Ovary (tissue), 10 donors: ENCODE measurements at places on chromosomes 1 and 21. TPM values are rescaled to one million over a fixed set of nuclear protein-coding genes. Genes with fewer than 3 reads are reported as not detected.

The PLA2G2A gene
- 76.5 TPM for total RNA-seq

The G0S2 gene
- total RNA-seq = 79.2 TPM

The FCRL5 gene
- total RNA-seq = 0.17 TPM

The GBP2 gene
- total RNA-seq = 105 TPM

The TMEM125 gene
- total RNA-seq = 3.0 TPM

The DPYD gene
- total RNA-seq = 31.7 TPM

The KLHL20 gene
- total RNA-seq = 19.8 TPM

The PDE9A gene
- 9.7 TPM for total RNA-seq

The TRAF3IP3 gene
- total RNA-seq = 1.4 TPM

The TSPAN1 gene
- total RNA-seq = 0.61 TPM

The TMIGD3 gene
- 2.8 TPM for total RNA-seq

The CCDC27 gene
- not detected for total RNA-seq

DNA sequence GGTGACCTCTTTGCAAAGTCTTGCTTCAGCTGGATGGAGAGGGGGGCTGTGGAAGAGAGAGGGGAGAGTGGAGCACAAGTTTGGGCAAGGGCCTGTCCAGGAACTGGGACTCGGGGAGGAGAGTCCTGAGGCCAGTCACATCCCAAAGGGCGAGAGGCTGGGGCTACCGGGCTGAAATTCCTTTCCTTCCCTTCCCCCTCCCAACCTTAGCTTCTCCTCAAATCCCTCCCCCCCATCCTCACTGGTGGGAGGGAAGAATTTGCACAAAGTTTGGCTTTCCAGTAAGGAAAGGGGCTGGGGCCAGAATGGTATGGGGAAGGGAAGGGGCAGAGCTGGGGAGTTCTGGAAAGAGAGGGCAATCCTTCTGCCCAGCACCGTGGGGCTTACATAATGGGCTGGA, 854 bp downstream of the CNTN2 start:
- DNase-seq = no peak

GRCh38 chr1:220552672-220553260, 24.8 kb downstream of the MARK1 start:
- no peak for DNase-seq

GRCh38 chr1:208595236-208595635, 351.1 kb upstream of the PLXNA2 start:
- DNase-seq = no peak

DNA sequence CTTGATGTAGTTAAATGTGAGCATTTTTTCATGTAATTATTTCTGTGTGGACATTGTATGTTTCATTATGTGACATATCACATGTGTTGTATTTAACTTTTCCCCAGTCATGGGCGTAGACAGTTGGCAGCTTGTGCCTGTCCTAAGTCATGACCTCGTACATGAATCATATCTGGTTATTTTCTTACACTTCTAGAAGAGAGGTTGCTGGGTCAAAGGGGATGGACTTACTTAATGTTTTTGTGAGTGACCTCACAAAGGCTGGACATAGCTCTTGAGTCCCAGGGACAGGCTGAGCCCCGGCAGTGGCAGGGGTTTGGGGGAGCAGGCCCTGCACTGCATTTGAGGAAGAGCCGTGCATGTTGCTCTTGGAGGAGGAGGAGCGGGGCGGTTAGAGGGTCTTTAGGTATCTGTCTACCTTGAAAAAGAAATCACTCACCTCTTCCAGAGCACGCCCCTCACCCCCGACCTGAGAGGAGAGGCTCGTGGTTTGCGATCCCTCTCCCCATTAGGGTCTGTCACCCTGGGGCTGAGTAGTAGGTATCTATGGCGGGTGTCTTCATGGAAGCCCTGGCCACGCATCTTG, 16.4 kb downstream of the IFNGR2 start:
- peak; percentile 30 for DNase-seq

- DNase-seq = no peak
These were observed 155.6 kb upstream of the CSF3R start for GRCh38 chr1:36638268-36638667.

- no peak for DNase-seq
These were observed 5.3 kb upstream of the HPDL start for GRCh38 chr1:45321444-45321843.

DNA sequence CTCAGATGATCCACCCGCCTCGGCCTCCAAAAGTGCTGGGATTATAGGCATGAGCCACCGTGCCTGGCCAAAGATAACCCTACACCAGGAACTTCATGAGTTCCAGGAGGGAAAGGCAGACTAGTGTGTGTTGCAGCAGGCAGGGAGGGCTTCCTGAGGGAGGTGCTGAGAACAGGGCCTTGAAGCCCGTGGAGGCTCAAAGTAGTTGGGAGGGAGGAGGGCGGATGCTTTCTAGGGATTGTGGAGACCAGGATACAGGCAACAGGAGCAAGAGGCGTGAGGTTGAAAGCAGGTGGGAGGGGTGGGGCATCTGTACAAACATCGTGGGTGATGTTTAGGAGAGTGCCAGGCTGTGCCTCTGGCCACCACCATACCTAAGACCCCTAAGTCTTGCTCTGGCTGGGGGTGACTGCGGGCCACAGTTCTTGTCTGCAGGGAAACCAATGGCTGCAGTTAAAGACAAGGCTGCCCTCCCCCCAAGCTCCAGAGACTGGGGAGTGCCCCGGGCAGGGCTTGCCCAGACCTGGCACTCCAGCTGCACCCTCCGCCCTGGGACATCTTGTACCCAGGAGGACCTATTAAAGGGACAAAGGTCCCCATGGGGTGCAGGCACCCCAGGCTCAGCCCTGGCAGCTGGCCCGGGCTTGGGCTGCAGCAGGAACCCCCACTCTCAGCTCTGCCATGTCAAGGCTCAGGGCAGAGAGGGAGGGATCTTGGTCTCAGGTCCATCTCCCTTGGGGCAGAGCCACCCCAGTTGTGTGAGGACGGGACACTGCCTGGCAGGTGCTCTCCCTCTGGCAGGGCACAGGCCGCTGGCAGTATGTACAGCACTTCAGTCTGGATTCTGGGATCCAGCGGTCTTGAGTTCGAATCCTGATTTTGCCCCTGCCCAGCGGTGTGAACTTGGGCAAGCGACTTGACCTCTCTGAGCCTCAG, 22.1 kb upstream of the CASZ1 start:
- no peak for DNase-seq

DNA sequence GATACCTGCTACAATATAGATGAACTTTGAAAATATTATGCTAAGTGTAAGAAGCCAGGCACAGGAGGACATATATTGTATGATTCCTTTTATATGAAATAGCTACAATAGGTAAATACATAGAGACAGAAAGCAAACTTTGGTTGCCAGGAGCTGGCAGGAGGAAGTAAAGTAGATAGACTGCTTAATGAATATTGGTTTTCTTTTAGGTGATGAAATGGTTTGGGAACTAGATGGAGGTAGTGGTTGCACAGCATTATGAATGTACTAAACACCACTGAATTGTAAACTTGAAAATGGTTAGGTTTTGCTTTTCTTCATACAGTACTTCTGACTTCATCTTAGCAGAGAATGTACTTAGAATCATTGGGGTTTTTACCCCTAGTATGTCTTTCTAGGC, 21.5 kb downstream of the ABCB10 start:
- DNase-seq = no peak

GRCh38 chr21:45354970-45355369, 50.0 kb upstream of the COL18A1 start:
- DNase-seq = no peak

DNA sequence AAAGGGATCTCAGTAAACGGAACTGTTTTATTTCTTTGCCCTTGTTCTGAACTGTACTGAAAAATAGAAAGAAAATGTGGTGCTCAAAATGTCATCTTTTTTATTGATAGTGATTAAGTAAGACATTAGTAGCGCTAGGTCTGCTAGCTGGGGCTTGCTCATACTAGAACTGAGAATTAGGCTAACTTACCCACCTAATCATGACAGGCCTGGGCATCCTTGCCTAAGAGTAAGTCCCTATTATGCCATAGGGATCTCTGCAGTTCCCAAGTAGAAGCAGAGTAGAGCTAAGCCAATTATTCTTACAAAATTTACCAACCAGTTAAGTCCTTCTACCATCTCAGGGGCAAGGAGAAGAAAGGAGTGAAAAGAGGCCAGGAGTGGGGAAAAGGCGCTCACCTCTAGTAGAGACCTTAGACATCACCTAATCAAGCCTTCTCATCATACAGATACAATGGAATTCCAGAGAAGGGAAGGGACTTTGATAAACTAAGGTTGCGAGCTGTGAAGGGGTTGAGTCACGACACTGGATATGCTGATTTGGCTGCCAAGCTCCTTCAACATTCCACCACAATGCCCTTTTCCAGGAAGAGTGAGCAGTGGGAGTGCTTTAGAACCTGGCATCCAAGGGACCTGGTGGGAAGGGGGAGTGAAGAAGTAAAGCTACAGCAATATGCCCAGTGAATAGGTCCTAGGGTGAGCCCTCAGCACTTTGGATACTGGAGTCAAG, 27.7 kb upstream of the RPTN start:
- no peak for DNase-seq

GRCh38 chr1:29490204-29490934, 254.0 kb downstream of the PTPRU start:
- DNase-seq = no peak

DNA sequence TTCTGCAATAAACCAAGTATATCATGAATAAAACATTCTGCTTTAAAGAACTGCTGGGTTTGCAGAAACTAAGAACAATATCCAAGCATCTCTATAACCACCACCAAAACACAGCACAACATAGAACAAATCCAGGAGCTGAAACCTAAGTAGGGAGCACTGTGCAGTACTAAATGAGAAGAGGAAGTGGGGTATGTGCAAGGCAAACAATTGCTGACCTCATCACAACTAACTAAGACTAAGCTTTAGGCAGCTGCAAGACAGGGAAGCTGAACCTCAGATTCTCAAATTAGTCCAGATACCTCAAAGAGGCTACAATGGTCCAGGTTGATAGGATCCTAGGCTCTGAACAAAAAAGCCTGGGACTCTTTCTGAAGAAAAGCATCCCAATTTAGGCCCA, 172.6 kb downstream of the SLC44A5 start:
- no peak for DNase-seq

- no peak for DNase-seq
These were observed 261.2 kb upstream of the AJAP1 start for GRCh38 chr1:4393191-4393590.

GRCh38 chr1:212482637-212483441, 50.1 kb downstream of the NENF start:
- DNase-seq = no peak

- no peak for DNase-seq
These were observed 45.7 kb downstream of the NAV1 start for GRCh38 chr1:201584471-201585092.

- no peak for DNase-seq
These were observed 16.9 kb upstream of the MAP10 start for GRCh38 chr1:232788235-232788872.

GRCh38 chr1:179706339-179706941, 36.7 kb upstream of the FAM163A start:
- DNase-seq = peak; percentile 69

GRCh38 chr1:221381910-221382623, 359.8 kb downstream of the DUSP10 start:
- DNase-seq = no peak

DNA sequence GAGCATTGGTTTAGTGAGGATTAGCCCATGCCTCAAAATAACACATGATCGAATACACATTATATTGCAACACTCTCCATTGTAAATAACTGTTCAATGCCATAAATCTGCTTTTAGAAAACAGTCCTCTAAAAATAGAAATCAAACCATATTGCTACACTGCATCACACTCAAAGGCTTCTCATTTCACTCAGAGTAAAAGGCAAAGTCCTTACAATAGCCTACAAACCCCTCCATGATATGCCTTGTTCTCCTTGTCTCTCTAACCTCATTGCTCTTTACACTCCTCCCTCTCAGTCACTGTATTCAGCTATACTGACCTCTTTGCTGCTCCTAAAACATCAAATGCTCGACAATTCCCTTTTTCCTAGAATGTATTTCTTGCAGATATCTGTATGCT, 64.2 kb downstream of the CYYR1 start:
- no peak for DNase-seq
